IPS DF 6.9 (cell line): ENCODE measurements at places on chromosomes 7 and 10.

DNA sequence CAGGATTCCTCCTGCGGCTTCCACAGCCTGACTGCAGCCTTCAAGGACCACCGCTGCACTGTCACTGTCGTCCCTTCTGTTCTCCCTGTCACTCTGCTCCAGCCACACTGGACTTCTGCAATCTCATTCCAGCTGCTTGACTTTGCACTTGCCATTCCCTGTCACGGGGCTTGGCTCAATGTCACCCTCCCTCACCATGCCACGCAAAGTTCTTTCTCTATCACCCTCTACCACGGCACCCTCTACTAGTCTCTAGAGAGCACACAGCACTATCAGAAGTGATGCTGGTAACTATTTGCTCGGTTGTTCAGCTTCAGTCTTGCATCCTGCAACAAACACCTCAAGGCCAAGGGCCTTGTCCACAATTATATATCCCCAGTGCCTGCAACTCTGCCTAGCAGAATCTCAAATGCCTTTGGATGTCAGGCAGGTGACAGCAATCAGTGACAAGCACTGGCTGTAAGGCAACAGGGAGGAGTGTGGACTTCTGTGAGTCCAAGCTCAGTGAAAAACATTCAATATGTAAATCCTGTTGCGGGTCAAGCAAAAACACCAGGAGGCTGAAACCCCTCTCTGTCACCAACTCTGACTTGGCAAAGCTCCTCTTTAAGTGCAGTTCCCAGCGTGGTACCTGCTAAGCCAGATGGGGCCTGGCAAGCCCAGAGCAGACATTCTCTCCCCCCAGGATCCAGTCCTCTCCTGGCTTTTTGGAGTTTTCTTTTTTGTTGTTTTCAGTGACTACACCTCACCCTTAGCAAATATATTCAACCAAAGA is 259.9 kb downstream of the FGFR2 start:
- DNase-seq: no peak

DNA sequence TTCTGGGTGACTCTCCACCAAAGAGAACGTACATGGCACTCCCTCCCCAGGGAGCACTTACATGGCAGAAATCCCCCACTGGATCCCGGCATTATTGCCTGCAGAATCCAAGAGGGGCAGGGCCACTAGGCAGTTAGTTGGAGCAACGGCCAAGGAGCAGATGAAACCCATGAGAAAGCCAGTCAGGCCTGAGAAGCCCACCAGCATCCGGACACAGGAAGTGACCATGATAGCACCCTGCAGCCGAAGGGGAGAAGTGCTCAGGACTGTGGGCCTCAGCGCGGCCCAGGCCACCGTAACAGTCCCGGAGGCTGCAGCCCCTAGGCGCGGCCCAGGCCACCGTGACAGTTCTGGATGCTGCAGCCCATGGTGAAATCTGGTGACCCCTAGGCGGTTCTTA is 43.5 kb downstream of the STRA8 start:
- no peak for DNase-seq

GRCh38 chr10:59362144-59362958 is at the start of gene FAM13C:
Gene FAM13C (minus strand): TSS chr10:59362549. CDS start chr10:59362460, 89 bp downstream.
- DNase-seq: peak; percentile 50

GRCh38 chr10:83427101-83427500 is 712.2 kb upstream of the GHITM start:
- DNase-seq: no peak

GRCh38 chr10:95394161-95394880 is 103.5 kb upstream of the PDLIM1 start:
- DNase-seq: no peak

DNA sequence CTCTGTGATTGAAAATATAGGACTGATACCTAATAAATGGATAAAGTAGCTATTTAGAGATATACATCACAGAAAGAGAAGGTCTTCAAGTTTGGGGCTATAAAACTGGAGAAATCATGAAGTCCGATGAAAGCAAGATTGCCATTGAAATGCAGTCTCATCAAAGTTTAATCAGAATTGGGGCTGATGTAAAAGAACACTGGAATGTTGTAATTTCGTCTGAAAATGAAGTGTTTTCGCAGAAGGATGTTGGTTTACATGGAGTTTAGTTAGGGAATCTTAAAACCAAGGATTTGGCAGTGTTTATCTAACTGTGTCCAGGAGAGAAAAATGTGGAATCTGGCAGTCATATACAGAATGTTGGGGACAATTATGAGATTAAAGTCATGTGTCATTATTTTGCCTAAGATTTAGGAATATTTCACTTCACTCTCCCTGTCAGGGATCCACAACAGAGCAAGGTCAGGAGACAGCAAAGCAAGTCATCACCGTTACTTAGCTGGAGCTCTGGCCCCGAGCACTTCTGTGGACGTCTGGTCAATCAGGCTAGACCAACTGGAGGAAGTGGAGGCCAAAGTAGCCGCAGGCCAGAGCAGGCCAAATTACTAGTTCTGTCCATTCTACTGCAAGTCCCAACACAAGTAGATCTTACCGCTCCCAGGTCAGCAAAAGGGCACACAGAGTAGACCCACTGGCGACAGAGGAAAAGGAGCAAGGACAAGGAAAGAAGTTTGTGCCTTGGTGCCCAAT is 37.0 kb downstream of the EPDR1 start:
- no peak for DNase-seq
